Cerebellar cortex (tissue), 1 donor: ENCODE measurements at places on chromosomes 2 and 18.

- DNase-seq: no peak
Measured at GRCh38 chr2:164954186-164954585, 1.1 kb downstream of the SLC38A11 start.

- no peak for DNase-seq
Measured at GRCh38 chr18:61851279-61851678, 41.5 kb downstream of the RNF152 start.

- no peak for DNase-seq
Measured at GRCh38 chr2:145021962-145022665, 502.2 kb upstream of the ZEB2 start.

DNA sequence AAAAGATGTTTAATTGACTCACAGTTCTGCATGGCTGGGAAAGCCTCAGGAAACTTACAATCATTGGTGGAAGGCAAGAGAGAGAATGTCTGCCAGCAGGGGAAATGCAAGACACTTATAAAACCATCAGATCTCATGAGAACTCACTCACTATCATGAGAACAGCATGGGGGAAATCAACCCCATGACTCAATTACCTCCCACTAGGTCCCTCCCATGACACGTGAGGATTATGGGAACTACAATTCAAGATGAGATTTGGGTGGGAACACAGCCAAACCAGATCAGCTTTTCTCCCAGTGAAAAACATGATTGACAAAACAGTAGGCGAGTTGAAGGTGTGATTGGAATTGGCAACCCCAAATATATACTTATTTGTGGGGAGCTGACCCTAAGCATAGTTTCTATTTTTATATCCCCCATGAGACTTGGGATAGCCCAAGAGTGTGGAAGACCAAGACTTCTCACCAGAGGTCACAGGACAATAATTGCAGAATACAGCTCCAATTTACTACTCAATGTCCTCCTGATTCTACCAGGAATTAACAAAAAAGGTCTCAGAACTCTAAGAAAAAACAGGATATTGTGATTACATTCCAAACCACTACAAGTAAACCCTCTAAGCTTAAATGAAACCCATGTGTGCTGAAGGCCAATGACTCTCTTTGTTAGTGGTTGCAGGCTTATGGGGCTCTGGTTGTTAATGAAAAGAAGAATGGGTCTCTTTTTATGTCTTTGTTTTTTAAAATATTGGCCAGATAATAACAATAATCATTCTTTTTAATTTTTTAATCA is 96.1 kb upstream of the PIK3C3 start:
- DNase-seq: no peak

DNA sequence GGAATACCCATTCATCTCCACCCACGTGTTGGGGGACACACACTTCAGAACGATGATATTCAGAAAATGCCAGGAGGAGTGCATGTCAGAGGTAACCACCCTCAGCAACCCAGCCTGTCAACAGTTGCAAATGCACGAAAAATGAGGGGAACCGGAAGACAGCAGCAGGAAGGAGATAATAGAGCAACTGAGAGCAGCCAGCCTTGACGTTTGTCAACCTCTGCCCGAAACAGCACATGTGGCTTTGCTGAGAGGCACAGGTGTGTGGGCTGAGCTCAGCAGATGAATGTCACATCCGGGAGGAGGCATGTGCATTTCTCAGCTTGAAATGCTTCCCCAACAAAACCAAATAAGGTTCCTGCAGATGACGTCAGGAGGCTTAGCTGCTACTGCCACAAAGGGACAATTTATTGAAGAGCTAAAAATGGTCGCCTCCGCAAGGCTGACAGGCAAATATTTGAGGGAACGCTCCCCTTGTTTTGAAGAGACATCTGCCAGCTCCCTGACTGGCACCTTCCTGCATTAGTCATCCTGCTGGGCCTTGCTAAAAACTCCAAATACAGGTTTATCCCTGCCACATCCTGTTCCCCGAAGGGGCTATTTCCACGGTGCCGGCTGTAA is 419.0 kb downstream of the NBAS start:
- no peak for DNase-seq

GRCh38 chr2:39994151-39994550 is 215.1 kb upstream of the THUMPD2 start:
- DNase-seq: no peak

- no peak for DNase-seq
Measured at GRCh38 chr18:80168346-80168745, 59.3 kb downstream of the ADNP2 start.

DNA sequence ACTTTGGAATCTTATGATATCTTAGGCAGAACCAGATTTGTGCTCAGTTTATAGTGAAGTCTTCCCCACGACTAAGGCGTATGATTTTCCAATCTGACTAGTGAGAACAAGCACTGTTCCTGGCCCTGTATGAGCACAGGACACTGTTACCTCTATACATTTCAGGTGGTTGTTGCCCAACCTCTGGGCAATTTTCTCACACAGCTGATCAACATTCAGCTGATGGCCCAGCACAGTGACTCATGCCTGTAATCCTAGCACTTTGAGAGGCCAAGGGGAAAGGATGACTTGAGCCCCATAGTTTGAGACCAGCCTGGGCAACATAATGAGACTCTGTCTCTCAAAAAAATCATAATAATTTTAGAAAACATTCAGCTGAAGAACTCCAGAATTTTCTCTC is 119.5 kb downstream of the ASXL3 start:
- no peak for DNase-seq

DNA sequence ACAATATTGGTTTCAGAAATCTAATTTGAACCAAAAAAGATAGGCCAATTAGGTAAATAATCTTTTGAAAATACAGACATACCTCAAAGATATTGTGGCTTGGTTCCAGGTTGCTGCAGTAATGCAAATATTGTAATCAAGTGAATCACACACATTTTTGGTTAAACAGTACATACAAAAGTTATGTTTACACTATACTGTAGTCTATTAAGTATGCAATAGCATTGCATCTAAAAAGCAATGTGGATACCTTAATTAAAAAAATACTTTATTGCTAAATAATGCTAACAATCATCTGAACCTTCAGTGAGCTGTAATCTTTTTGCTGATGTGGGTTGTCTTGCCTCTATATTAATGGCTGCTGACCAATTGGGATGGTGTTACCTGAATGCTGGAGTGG is 67.3 kb downstream of the KYNU start:
- DNase-seq: no peak

DNA sequence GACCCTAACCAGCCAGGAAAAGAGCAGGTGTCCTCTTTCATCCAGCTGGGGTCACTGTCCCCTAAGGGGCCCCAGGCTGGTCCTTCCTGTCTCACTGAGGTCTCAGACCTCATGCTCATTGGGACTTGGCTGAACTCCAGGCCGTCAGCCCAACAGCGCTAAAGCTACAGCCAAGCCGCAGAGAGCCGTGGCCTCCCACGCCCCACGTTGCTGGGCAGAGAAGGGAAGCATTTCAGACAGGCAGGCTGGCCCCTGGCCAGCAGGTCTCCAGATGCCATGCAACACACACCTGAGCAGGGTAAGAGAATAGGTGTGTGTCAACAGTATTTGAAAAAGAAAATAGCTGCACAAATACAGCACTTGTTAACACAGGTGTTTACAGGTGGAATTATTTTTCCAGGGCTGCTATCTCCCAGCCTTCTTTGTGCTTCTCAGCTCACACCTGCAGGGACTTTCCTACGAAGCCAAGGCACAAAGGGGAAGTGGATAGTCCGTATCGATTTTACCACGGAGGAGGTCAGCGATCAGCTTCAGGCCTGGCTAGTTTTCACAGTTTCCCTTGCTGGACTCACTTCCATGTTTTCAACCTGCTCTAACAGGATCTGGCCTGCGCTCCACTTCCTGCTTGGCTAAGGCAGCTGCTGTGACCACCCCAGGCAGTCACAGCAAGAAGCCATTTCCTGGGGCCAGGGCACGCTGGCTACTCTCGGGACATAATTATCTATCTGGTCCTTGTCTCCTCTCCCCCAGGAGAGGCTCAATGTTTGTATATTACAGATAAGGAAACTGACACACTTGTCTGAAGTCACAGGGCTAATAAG is 156.1 kb upstream of the ID2 start:
- peak; percentile 16 for DNase-seq

DNA sequence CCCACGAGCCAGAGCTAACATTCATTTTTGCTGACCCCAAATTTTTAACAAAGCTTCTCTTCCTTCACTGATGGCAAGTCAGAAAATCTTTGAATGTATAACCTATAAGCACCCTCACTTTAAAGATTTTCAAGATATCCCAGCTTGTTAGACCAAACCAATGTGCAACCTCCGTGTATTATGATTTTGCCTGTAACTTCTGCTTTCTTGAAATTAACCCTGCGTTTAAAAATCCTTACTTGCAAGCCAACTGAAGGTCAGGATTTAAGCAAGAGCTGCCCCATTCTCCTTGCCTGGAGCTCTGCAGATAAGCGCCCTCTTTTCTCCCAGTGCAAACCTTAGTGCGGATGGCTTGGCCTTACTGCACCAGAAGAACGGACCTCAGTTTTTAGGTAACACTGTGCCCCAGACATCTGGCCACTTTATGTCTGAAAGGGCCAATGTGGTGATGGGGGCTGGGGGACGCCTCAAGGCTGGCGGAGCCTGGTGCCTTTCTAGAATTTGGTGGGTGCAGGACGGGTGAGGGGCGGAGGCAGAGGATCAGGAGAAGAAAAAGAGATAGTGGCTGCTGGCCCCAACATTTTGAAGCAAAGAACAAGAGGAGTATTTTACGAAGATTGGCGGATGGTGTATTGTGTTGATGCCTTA is 805 bp upstream of the TNFRSF11A start:
- DNase-seq: no peak

- DNase-seq: no peak
Measured at GRCh38 chr2:207768866-207769596, 675 bp downstream of the FZD5 start.

DNA sequence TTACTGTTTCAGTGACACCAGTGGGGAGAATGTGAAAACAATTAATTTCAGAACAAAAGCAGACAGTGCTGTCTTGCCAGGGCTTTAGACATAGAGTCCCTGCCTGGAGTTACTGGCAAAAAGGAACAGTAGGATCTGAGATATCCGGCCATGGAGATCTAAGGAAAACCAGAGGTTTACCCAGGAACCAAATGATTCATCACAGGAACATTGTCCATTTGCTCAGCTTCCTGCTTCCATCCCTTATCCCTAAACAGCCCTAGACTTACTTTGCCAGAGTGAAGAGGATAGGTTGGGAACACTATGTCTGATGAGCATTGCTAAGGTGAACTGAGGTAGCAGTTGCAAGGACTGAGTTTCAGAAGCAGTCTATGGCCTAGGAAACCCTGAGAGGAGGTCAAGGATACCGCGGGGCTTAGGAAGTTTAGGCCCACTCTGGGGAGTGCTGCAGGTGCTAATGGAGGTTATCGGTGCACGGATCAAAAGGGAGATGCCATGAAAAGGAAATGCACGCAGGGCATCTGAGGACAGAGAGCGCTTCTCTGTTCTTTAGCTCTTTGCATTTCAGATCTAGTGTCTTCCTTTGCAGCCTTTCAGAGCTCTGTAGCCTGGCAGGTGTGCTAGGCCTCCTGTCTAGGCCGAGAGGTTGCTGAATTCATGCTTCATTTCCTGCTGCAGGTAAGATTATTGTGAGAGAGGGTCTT is 223.9 kb downstream of the CDCA7 start:
- DNase-seq: no peak

GRCh38 chr2:48189552-48190228 is 283.4 kb upstream of the FBXO11 start:
- no peak for DNase-seq

GRCh38 chr2:201830666-201831065 is 24.3 kb downstream of the CDK15 start:
- no peak for DNase-seq

DNA sequence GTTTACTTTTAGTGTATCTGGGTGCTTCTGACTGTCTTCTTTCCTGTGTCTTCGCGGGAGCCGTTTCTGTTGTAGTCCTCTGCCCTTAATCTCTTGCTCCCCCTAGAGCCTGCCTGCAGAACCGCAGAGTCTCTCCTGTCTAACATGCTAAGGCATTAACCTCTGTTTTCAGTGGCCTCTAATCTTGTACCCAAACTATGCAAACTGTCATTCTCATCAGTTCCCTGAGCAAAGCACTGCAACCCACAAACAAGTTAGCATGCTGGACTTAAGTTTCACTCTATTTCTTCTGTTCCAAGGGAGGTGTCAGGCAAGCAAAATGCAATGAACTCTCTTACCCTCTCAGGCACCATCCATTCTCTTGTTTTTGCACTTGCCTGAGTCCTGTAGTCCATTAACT is 138.4 kb downstream of the OTX1 start:
- DNase-seq: peak; percentile 31

DNA sequence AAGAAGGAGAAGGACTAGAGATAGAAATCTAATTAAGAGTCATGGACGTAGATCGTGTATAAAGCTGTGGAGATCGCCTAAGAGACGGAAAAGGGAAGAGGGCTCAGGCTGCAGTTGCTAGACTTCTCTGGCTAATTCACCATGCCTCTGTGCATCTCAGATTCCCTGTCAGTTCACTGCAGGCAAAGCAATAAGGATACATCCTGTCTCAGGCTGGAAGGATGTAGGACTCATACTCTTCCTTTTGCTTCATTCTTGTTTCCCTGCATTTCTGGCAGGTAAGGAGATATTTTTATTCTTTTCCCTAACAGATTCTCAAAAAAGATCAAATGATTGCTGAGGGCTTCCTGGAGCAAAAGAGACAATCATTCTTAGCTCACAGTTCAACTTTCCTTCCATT is 112.5 kb downstream of the AP1S3 start:
- DNase-seq: peak; percentile 40

GRCh38 chr2:156147594-156148330 is 184.8 kb downstream of the NR4A2 start:
- no peak for DNase-seq

DNA sequence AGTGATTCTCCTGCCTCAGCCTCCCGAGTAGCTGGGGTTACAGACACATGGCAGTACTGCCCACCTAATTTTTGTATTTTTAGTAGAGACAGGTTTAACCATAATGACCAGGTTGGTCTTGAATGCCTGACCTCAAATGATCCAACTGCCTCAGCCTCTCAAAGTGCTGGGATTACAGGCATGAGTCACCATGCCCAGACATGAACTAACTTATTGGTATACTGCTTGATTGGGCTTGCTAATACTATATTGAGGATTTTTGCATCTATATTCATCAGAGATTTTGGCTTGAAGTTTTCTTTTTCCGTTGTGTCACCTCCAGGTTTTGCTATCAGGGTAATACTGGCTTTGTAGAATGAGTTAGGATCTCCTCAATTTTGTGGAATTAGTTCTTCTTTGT is 706.1 kb upstream of the HS6ST1 start:
- DNase-seq: no peak

DNA sequence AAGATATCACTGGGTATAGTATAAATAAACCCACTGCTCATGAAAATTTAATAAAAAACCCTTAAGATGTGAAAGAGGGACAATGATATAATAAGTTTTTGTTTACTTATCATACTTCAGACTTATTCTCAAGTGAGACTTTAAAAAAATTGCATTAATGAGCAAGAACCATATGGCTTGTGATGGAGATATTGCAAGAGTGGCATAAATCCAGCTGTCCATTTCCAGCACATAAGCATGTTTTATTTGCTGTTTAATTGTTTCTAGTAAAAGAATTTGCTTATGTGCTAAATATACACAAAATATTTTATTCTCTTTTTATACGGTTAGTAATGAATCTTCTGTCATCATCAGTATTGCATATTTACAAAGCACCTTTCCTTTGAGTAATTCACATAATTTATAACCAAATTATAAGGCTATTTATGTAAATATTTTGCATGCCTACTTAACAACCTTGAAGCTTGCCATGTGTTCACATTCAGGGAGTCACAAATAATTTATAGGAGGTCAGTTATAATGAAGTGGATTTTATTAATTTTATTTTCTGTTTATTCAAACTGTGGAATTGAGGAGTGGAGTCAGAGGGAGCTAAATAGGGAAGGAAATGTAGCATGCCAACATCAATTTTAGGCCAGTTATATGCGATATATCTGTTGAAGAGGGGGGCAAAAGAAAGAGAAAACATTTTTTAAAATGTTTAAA is 318.5 kb upstream of the CWC22 start:
- DNase-seq: no peak
